ENCODE measurements at places on chromosomes 1 and 21.
A peak's percentile ranks its signal among the peaks of the same experiment; 100 is the strongest.

DNA sequence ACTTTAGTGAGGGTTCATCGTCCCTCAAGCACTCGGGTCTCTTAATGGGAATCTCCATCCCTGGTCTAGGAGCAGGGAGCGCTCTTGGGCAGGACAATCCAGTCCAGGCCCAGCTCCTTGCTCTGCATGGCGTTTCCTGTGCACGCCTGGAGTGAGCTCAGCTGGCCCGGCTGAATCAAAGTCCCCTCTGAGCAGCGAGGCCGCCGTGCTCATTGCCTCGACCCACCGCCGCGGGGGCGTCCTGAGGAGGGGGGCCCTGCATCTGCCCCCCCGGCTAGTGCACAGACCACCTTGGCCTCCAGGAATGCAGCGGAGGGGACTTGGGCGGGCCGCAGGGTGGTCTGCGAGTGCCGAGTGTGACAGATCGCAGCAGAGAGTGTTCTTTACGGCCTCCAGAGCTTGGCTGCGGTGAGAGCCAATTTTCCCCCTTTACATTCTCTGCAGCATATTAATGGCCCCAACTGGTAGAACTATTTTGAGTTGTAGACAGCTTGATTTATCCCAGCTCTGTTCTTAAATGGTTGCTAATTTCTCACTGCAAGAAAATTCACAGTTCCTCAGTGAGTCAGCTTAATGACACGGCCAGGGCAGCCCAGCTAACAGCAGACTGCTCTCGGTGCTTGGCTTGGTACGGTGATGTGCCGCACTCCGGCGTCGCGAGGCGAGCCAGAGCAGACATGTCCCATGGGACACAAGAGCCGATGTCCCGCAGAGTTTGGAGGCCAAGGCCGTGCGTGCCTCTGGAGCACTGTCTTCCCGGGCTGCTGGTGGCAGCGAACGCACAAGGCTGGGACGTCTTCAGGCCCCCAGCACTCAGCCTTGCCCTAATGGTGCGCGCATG is 39.8 kb downstream of the SNAP47 start:
- DNase-seq = no peak

GRCh38 chr21:35504951-35505466 is 455.9 kb upstream of the RUNX1 start:
- DNase-seq = no peak

DNA sequence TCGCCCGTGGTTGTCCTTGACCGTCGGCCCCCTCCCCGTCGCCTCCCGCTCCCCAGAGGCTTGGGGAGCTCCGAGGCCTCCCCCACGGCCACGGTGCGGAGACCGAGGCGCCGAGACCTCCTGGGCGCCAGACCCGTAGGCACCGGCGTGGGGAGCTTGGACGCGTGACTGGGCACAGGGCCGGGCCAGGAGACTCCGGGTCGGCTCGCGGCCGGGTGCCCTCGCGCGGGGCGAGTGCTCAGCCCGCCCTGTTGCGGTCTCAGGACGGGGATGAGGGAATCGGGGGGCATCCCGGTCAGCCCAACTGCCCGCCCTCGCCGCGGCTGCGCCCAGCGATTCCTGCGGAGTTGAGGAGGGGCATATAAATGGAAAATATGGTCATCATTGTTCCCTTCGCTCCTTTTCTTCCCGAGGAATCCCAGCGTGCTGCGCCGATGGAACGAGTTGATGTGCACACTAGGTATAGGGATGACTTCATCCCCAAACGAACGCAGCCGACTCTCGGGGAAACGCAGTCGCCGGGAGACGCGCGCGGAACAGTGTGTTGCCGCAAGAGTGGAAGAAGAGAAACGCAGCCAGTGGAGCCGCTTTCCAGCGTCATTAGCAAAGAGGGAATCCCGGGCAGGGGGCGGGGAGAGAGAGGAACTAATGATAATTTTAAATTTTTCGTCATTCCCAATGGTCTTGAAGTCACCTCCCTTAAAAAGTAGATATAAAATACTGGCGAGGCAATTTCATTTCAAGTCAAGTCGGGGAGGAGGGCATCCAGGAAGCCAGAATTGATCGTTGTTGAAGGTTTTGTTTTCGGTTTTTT is 747 bp upstream of the ENAH start:
- DNase-seq = peak; percentile 4

DNA sequence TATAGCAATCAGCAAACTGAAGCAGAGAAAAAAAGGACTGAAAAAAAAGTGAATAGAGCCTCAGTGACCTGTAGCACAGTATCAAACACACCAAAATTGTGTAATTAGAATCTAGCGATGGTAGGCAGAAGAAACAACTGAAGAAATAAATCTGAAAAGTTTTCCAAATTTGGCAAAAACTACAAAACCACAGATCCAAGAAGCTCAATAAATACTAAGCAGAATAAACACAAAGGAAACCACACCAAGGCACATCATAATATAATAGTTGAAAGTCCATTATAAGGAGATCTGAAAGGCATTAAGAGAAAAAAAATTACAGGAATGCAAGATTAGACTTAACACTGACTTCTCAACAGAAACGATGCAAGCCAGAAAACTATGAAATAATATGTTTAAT is 7.1 kb upstream of the IL12RB2 start:
- no peak for DNase-seq

DNA sequence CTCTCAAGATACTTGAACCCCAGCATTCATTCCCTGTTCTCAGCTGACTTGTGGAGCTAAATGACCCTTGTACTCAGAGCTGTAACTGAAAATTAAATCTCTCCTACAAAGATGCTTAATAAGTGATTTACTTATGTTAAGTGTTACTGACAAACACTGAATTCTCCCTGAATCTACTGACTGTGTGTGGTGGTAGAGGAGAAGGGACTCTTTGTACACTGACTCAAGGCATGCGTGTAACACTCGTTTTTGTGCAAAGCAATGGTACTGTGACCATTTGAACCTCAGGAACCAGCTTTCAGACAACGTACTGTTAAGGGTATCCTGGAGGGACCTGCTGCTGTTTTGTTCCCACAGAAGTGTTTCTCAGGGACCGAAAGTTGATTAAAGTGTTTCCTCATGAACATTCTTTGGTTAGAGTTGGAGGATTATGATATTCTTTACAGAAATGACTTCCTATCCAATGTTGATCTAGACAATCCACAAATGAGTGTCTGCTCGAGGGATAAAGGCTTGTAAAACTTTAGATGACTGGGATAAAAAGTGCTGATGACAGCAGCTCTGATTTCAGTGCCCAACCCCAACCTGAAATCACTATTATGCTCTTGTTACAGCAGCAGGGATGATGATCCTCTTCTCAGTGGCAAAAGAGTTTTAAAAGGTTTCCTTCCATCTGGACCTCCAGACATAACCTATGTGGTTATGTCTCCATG is 12.8 kb downstream of the RGL1 start:
- DNase-seq = no peak

DNA sequence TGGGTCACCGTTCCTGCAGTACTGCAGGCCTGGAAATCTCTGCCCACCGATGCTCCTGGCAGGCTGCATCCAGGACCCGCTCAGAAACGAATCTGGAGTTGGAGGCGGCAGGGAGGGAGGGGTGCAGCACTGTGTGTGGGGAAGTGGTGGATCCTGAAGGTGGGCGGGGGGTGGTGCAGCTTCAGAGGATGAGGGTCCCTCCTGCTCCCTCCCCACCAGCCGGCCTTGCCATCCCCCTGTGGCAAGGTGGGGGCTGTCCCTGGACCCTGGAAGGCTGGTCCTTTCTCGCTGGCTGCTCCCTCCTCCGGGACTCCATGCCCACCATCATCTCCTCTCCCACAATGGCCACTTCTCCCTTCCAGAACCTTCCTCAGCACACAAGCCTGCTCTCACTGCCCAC is 60.4 kb downstream of the B3GALT5 start:
- no peak for DNase-seq

DNA sequence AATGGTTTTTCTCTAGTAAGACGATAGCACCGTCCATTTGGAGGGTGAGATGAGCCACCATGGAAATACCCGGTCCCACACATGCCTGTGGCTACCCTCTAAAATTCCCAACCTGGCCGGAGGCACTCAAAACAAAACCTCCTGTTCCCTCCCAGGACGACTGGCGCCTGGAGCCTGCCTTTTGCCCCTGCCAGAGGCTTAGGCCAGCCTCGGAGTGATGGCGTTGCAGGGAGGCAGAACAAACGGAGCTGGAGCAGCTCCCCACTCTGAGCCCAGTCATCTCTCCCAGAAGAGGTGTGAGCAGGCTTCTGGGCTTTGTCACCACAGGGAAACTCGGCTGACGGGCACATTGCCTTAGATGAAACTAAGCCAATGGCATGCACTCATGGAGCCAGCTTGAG is 213.7 kb upstream of the HOOK1 start:
- DNase-seq = no peak

GRCh38 chr21:29034678-29035077 is 10.2 kb downstream of the USP16 start:
- no peak for DNase-seq

DNA sequence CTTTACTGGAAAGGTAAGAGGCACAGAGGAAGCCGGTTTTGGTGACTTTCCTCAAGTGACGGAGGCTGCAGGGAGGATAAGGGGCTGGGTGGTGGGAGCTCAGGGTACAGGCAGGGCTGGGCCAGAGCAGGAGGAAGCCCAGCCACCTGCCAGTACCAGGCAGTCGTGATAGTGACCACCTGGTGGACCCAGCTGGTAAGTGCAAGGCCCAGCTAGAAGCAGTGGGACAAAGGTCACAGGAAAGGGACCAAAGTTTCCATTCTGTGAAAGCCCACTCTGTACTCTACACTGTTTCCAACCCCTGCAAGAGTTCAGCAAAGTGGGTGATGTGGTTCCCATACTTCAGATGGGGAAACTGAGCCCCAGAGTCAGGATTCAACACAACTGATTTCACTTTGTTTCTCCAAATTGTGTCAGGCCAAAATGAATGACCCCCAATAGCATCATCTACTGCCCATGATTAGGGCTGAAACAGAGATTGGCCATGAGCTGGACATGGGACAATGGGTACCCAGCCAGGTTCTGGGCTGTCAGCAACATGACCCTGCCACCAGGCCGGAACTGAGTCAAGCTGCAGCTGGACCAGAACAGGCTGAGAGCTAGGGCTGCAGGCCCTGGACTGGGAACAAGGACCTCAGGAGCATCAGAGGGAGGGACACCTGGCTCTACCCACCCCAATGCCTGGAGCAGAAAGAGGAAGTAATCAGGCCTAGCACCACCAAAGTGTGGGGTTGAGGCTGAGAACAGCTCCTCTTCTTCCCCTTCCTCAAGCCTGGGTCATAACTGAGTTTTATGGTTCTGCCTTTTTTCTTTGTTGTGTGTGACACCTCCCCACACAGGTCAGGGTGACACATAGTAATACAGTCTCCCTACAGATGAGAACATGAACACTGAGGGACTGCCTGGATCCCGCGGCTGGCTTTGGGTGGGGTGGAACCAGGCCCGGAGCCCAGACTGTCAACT is 50.2 kb downstream of the KCNN3 start:
- no peak for DNase-seq

DNA sequence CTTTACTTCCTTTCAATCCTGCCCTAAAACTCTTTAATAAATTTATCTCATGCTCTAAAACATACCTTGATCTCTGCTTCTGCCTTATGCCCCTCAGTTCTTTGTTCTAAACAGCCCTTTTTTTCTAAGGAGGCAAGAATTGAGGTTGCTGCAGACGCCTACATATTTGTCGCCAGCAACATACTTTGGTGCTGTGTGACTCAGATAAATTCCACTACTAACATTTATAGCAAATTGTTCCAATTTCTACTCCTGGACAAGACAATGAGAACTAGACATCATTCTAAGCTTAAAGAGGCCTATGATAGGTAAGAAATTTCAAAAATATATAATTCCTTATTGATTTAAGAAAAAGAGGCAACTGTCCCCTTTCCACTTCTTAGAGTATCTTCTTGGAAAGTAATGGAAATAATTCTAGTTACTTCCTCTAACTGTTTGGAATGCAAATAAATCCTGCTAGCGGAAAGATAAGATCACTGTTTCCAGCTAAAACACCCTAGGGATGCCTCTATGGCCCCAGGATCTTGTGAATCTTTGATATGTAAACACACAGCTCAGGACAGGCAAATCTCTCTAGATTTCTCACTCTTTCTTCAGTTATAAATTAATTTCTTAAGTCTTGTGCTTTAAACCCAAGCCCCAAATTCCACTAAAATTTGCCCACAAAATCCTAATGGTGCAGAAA is 869.1 kb downstream of the KCNT2 start:
- DNase-seq = no peak

DNA sequence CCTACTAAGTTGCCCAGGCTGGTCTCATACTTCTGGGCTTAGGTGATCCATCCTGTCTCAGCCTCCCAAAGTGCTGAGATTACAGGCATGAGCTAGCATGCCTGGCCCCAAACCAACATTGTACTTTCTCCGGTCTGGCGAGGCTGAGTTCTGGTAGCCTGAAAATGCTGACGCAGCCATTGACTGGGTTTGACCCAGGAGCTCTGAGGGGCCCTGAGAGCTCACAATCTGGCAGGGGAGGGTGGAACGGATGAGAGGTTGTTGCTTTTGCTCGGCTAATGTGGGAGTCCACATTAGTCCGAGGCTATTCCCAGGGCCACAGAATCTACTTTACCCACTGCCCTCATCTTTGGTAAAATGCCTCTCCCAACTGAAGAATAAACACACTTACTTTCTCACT is 35.1 kb upstream of the PARP1 start:
- no peak for DNase-seq

GRCh38 chr1:154923695-154924094 is 12.8 kb downstream of the PMVK start:
- no peak for DNase-seq

DNA sequence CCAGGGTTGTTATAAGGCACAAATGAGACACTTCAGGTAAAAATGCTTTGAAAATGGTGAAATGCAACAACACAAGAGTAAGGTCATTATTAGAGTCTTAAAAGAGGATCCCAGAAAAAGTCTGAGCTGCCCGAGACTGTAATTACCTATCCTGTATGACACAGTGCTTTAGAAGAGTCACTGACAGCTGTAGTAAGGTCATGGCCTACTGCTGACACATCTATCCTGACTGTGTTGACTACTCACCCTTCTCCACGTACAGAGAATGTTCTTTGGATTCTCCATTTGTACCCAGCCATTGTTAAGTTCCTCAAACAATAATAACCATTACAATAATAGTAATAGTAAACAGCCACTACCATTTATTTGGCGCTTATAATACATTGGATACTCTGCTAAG is 104.4 kb downstream of the CACHD1 start:
- DNase-seq = no peak

- DNase-seq = no peak
Measured at GRCh38 chr1:115283681-115284146, 54.3 kb downstream of the NGF start.

DNA sequence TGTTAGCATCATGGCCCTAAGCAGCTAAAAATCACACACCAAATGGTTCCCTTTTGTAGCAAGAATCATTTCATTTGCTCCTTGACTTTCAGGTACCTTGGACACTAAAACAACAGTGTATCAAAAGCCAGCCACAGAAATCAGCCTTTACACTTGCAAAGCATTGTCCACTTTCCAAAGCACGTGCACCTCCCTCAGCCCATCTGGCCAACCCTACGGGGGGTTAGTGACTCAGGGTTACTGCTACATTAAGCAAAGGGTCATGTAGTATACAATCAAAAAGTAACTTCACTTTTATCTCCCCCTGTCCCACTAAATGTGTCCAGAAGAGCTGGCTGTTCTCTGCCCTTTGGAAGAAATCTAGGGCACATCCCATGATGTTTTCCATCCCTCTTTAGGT is 149.7 kb downstream of the HIVEP3 start:
- no peak for DNase-seq
